ENCODE measurements at places on chromosomes 3 and 15.

- DNase-seq = no peak
Observed at GRCh38 chr3:8365541-8365940, 136.1 kb upstream of the LMCD1 start.

- no peak for DNase-seq
Observed at GRCh38 chr15:73750438-73750837, 2.7 kb downstream of the INSYN1 start.

DNA sequence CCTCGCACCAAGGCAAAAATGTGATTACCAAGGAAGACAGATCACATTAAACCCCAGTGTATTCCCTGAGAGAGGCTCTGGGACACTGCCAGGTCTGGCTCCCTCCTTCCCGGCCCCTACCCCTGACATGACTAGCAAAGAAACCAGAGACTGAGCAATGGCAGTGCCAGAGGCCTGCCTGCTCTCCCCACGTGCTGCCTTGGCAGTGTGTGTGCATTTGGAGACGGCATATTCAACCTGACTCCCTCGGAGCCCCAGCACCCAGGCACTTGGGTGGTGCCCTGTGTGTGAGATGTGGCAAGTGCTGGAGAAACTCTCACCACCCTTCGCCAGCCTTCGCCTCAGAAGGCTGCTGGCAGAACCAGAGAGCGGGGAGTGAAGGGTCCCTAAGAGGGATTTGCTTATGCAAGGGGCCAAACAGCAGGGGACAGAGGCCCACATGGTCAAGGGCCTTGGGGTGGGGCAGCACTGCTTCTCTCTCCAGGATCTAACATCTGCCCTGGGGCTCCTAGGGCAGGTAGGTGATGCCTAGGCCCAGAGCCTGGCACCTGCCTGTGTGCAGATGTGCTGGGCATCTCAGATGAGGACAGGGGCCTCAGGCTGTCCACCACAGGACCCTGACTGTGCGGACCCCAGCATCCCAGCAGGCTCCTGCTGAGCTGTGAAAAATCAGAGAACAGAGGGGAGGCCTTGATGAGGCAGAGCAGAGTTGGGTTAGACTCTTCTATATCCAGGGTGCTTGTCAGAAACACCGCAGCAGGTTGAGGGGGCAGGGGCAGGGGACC, 23.6 kb upstream of the PLXNA1 start:
- no peak for DNase-seq

DNA sequence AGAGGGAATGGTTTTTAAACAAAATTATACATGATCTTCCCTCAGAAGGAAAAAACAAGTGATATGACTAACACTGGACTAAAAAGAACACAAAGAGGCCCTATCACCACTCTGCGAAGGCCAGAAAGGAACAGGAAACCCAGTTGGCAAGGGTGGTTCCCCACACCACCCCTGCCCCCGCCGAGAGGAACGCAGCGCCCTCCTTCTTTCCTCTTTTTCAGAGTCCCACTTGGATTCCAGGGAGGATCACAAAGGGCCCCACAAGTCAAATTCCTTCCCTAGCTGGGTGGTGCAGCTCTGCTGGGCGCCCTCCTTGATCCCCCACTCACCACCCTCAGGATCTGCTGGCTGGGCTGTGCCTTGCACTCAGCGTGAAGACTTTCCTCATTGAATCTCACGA, 29.8 kb downstream of the PLA1A start:
- no peak for DNase-seq

- DNase-seq = no peak
Observed at GRCh38 chr3:167306319-167306718, 73.8 kb downstream of the ZBBX start.

DNA sequence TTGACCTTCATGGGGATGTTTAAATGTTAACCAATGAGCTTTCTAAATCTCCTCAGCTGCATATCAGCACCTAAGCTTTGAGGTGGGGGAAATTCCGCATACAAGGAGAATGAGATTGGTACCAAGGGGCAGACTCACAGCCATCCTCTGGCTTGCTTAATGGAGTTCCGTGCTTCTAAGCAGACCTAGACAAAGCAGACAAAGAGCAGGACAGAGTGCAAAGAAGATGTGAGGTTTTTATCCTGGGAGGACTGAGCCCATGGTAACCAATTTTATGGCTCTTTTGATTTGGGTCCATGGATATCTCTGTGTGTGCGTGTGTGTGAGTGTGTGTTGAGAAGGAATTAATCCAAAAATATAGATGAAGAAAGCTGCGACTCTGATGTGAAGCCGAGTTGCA, 7.5 kb downstream of the TAFA4 start:
- DNase-seq = no peak

DNA sequence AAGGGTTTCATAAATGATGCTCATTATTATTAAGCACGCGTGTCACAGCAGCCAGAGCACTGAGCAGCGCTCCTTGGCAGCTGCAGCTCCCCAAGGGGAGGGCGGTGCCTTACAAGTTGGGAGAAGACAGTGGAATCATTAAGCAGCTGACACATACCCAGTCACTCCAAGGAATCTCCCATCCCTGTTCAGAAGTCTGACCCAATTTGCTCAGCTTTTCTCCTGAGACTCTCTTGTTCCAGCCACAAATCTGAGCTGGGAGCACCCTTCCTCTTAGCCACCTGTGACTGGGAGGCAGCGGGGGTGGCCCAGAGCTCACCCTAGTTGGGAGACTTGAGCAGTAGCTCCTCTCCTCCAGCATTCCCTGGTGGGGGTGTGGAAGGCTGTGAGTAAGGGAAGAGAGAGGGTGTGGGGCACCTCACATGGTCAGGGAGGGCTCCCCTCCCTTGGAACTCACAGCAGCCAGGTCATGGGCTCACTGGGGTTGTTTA, 64.3 kb downstream of the DUT start:
- no peak for DNase-seq

- no peak for DNase-seq
Observed at GRCh38 chr3:5390936-5391625, 203.6 kb downstream of the EDEM1 start.

DNA sequence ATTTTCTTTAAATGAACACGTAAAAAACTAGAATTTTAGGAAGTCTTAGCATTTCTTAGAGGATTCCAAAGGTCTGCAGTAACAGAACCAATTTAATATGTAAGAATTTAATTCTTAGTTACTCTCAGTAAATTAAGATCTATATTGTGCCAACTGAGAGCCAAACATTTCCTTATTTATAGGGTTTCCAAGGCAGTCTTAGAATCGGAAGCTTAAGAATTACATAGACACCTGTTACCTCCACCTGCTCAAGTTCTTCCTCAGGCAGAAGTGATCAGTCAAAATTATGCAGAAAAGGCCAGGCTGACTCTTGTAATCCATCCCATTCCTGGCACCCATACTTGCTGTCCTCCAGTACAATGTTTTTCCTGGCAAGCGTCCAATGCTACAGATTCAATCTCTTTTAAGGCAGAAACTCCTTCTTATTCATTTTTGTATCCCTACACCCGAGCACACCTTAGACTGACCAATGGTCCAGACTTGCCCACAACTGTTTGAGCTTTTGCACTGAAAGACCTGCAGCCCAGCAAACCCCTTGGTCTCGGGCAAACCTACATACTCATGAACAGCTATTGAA, 64.3 kb downstream of the NCEH1 start:
- no peak for DNase-seq

- DNase-seq = no peak
Observed at GRCh38 chr3:152491922-152492321, 223.2 kb downstream of the MBNL1 start.

GRCh38 chr3:48247401-48247811, 6.5 kb downstream of the ZNF589 start:
- no peak for DNase-seq
